Left renal pelvis (tissue), 4 donors: ENCODE measurements at places on chromosomes 12 and 14. TPM values are rescaled to one million over a fixed set of nuclear protein-coding genes. Genes with fewer than 3 reads are reported as not detected.

CBLN3 gene
- polyA plus RNA-seq, result 2.2 TPM

DNA sequence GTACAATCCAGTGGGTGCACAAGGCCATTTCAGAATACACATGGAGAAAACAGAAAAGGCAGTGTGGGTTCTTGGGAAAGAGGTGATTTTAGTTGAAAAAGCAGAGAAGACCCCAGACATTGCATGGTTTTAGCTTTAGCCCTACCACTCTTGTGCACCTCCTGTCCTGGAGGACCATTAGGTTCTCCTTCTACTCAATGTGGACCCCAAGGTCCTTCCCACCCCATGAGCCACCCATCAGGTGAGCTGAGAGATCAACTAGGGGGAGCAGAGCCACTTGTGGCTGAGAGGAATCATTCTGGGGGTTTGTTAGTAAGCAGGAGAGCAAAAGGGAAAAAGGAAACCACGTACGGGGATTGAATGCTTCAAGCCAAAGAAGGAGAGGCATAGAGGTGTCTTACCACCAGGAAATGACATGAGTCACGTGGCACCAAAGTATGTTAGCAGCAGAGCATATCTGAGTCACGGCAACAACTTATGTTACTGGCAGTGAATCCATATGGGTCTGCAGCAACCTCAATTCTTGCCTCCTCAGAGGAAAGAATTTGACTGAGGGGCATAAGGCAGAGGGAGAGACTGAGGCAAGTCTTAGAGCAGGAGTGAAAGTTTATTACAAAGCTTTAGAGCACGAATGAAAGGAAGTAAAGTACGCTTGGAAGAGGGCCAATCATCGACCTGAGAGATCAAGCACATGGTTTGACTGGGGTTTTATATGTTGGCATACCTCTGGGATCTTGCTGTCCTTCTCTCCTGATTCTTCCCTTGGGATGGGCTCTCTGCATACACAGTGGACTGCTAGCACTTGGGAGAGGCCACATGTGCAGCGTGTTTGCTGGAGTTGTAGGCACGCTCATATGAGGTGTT lies 73.9 kb downstream of the HSD17B6 start:
- no peak for DNase-seq

MYO1A gene
- polyA plus RNA-seq, result not detected

ACOT6 gene
- not detected for polyA plus RNA-seq

DNA sequence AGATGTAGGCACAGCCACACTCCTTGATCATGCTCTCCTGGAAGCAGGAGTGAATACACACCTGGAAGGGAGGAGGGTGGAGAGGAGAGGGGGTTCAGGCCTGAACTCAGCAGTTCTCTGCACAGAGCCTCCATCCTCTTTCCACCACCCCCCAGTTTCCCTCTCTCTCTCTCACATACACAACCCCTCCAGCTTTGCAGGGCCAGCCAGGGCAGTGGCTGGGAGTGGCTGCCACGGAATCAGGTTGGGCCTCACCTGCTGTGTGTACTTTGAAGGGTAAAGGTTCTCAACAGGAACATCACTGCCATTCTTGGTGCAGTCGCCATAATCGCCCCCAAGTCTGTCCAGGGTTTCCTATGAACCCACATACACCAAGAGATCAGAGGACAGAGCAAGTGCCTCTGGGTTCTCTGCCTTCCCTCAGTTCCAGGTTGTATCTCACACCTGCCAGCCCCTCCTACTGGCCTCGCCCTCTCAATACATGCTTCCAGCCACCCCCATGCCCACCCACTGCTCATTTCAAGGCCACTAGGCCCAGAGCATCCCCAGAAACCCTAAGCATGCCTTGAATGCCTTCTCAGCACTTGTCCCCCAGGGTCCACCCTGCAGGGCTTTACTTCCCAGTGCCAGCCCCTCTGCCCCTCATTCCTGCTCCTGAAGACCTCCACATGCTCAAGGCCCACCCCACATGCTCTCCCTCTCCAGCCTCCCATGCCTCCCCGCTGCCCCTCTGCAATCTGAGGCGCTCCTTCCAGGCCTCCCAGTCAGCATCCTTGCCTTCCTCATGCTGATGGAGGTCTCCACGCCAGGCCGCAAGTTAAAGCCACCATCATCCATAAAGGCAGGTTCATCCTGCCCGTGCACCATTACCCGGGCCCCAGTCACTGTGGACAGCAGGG lies 12.9 kb upstream of the TNFRSF1A start:
- no peak for DNase-seq

GRCh38 chr14:105486974-105487448 lies 325 bp downstream of the CRIP1 start:
- no peak for DNase-seq

KSR2 gene
- polyA plus RNA-seq, result 0.67 TPM

MANSC4 gene
- 0.34 TPM for polyA plus RNA-seq

- DNase-seq, result no peak
These were observed 1.6 kb downstream of the GIT2 start for GRCh38 chr12:109994401-109995175.

GRCh38 chr14:81170829-81171195 lies 49.9 kb downstream of the GTF2A1 start:
- DNase-seq, result no peak

DNA sequence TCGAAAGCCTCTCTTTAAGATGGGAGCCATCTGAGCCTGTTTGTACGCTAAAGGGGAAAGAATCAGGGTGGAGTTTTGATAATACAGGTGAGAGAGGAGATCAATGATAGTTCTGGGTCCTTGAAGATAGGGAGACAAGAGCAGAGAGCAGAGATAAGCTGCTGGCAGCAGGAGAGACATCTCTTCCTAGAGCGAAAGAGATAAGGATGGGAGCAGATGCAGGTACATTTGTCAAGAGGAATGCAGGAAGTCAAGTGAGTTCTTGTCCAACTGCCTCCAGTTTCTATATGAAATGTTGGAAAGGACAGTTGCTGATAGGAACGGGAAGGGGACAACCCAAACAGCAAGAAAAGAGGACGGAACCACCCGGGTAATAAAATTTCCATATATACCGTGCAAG lies 24.7 kb upstream of the HIF1A start:
- no peak for DNase-seq

RPL10L gene
- not detected for polyA plus RNA-seq

PTHLH gene
- 0.84 TPM for polyA plus RNA-seq

GRCh38 chr14:72603639-72604038 lies 290.3 kb downstream of the DPF3 start:
- no peak for DNase-seq

ACSM4 gene
- not detected for polyA plus RNA-seq

DNA sequence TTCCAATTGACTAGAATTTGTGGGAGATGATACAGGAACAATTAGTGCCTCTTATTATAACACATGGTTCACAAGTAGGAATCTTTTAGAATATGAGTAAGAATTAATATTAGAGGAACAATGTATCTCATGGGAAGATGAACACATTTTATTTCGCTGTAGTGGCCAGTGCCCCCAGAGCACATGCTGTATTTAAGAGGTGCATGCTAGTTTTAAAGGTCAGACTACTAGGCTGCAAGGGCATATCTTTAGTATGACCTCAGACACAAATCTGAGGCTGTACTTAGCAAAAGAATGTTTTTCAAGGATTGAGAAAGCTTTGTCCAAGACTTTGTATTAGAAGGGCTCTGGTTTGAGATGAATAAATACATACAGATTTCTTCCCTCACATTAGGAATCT lies 586.9 kb downstream of the CCER1 start:
- DNase-seq, result no peak

SOX5 gene
- 7.1 TPM for polyA plus RNA-seq

DNA sequence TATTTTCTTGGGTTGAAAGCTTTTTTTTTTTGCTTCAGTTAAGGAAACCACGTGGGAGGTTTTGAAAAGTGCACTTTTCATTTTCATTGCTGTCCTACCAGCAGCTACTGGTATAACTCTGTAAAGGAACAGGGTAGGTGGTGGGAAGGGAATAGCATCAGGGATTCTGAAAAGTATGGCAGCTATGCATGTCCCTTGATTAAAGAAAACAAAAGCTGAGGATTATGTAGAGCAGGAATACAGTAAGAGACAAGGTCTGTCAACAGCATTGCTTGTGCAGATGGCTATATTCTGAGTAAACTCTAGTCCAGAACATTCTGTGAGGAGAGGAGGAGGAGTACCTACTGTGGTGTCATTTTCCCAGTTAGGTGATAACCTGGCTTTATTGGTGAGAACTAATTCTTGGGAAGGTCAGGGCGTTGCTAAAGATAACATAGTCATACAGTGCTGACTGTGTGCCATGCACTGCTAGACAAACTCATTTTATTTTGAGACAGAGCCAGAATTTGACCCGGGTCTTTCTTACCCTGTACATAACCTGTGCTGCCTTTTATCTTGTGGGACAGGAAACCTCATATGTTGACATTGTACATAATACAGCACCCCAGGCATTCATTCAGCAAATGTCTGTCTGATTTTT lies 80.3 kb upstream of the TRAF3 start:
- no peak for DNase-seq

STON2 gene
- polyA plus RNA-seq, result 47.2 TPM

- no peak for DNase-seq
These were observed 739 bp upstream of the PPP2R5E start for GRCh38 chr14:63543826-63544406.

DNA sequence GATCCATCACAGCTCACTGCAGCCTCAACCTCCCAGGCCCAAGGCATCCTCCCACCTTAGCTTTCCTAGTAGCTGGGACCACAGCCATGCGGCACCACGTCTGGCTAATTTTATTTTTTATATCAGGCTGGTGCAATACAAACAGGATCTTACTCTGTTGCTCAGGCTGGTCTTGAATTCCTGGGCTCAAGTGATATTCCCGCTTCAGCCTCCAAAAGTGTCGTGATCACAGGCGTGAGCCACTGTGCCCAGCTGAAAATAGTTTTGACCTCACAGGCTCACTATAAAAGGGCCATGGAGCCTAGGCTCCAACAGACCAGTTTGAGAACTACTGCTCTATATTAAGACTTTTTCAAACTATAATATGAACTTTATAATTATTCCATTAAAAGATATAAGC lies 37.3 kb downstream of the SNX6 start:
- DNase-seq, result no peak

DNA sequence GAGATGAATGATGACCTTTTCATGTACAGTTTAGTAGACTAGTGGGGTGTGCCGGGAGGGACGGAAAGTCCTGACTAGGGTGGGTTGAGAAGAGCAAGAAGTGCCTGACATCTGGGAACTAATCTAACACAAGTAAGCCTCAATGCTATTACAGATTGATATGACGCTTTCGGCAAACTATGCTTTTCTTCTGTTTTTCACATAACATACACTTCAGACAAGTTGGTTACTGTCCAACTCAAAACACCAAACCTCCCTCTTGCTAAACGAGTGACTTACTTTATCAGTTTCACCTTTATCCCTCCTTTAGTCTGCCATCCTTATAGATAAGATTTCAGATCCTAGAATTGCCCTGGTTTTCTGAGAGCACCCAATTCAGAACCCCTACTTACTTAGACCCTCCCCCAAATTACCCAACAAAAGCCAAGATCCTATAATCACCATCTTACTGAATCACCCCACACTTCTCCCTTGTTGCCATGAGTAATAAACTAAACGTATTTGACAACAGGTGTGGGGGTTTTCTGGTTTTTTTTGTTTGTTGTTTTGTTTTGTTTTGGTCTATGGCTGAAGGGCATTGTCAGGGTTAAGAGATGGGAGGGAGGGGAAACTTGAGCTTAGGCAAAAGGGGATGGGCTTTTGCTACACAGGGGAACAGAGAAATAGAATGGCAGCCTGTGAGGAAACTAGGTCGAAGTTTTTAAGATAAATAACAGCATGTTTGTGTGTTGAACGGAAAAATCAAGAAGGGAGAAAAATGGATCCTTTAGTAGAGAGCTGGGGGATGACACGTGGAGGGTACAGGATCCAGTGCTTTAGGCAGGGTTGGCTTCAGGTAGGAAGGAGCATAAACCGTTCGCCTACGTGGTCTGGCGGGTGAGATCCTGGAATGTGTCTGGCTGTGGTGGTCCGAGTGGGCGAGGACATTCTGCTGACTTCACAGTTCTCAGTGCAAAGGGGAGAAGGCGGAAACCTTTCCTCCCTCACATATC lies 6.1 kb upstream of the PSMA3 start:
- DNase-seq, result no peak
